ENCODE measurements at places on chromosomes 16 and 17.
A peak's percentile ranks its signal among the peaks of the same experiment; 100 is the strongest.

DNA sequence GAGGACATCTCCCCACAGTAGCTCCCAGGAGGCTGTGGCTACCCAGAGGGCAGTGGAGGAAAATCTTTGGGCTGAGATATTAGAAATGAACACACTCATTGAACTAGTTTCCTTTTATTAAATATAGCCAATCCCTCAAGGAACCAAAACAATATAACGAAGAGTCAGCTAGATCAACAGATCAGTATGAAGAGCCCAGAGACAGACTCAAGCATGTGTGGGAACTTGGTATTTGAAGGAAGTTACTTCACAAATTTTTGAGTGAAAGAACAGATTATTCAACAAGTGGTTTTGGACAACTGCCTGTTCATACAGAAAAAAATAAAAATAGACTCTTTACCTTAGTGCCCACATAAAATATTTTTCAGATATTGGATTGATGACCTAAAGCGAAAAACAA, 183.6 kb upstream of the PMFBP1 start:
- H3K27ac ChIP-seq: no peak overlapping the region
- H3K27me3 ChIP-seq: no peaks in the 10 kb centered on the region
- DNase-seq: no peak
- H3K36me3 ChIP-seq: no peaks in the 10 kb centered on the region
- H3K4me3 ChIP-seq: no peak overlapping the region
- H3K4me1 ChIP-seq: no peaks in the 10 kb centered on the region

- H3K27me3 ChIP-seq: no peaks in the 10 kb centered on the region
- H3K4me1 ChIP-seq: no peaks in the 10 kb centered on the region
- no peak overlapping the region for H3K27ac ChIP-seq
- no peak for DNase-seq
These were observed 301.7 kb downstream of the KIF2B start for GRCh38 chr17:54124456-54124855.

DNA sequence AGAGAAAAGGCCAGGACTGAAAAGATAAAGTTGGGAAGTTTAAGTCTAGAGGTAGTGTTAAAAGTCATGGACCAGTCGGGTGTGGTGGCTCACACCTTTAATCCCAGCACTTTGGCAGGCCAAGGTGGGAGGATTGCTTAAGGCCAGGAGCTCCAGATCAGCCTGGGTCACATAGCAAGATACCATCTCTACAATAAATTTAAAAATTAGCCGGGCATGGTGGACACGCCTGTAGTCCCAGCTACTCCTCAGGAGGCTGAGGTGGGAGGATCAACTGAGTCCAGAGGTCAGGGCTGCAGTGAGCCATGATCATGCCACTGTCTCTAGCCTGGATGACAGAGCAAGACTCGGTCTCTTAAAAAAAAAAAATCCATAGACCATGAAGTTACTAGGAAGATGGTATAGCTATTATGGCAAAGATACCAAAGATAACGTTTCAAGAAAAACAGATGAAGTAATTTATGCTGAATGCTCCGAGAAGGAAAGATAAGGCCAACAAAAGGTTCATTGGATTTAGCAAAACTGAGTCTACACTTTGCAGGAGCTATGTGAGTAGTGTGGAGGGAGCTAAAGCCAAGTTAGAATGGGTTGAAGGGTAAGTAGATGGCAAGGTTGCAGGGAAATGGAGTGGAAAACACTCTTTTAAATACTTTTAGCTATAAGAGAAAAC, 11.7 kb downstream of the TRIM37 start:
- H3K4me3 ChIP-seq: no peak overlapping the region
- H3K27me3 ChIP-seq: no peaks in the 10 kb centered on the region
- no peaks in the 10 kb centered on the region for H3K4me1 ChIP-seq
- H3K27ac ChIP-seq: no peak overlapping the region

DNA sequence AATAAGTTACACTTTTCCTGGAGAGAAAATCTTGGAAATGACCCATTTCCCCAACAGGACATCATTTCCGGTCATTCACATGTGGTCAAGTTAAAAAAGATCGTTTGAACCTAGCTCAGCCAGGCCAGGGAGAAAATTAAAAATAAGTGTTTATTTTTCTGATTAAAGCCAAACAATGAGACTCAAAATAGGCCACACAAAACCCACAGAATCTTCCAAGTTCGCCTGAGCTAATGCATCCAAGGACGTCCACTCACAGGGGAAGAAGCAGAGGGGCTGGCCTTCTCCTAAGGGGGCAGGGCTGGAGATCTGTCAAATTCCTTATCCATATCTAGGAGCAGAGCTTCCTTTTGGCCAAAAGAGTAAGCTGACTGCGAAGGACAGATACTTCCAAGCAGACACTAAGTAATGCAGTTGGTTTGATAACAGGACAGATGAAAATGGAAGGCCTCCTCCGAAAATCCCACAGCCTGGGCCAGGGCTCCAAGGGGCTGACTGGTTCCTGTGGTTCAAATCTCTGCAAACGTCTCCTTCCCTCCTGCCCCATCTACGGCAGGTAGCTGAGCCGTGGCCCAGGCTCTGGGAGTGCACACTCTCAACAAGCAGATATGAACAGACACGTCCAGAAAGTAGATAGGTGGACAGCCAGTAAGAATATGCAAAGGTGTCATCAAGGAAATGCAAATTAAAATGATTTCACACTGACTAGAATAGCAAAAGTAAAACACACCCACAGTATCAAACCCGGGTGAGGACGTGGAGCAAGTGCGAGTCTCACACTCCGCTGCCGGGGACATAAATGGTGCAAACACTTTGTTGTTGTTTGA, 98.5 kb downstream of the MRM3 start:
- H3K4me1 ChIP-seq: no peaks in the 10 kb centered on the region
- no peak overlapping the region for H3K4me3 ChIP-seq

GRCh38 chr17:44827863-44828262, 2.2 kb downstream of the GJC1 start:
- H3K4me1 ChIP-seq: peaks cover 14% of the 10 kb centered on the region

DNA sequence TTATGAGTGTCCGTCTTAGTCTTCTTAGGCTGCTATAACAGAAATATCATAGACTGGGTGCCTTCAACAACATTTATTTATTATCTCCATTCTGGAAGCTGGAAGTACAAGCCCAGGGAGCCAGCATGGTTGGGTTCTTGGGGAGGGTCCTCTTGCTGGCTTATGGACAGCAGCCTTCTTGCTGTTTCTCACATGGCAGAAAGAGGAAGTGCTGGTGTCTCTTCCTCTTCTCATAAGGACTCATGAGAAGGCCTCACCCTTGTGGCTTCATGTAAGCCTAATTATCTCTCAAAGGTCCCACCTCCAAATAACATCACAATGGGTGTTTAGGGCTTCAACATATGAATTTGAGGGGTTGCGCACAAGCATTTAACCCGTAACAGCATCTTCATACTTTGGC, 207.0 kb upstream of the COX10 start:
- H3K4me1 ChIP-seq: no peaks in the 10 kb centered on the region
- no peaks in the 10 kb centered on the region for H3K27me3 ChIP-seq
- no peaks in the 10 kb centered on the region for H3K36me3 ChIP-seq
- H3K4me3 ChIP-seq: no peak overlapping the region
- no peak overlapping the region for H3K27ac ChIP-seq
- DNase-seq: no peak

DNA sequence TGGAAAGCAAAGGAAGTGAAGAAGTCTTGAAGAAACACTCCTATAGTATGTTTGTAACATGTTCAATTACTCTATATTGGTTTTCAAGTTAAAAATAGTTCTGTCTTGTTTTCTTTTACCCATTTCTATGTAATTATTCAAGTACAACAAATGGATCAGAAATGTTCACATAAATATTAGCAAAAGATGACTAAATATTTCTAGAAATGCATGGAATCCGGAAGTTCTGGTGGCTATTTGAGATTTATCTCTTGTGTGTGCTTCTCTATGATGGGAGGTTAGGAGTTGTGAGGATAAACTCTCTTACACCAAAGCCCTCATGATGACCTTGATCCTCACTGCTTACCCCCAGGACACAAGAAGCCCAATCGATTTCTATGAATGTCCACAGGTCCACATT, 237.5 kb downstream of the CDH8 start:
- DNase-seq: no peak
- no peaks in the 10 kb centered on the region for H3K4me1 ChIP-seq
- H3K36me3 ChIP-seq: no peaks in the 10 kb centered on the region
- H3K4me3 ChIP-seq: no peak overlapping the region
- no peak overlapping the region for H3K27ac ChIP-seq

- no peak for DNase-seq
- H3K36me3 ChIP-seq: no peaks in the 10 kb centered on the region
- no peaks in the 10 kb centered on the region for H3K27me3 ChIP-seq
- peaks cover 42% of the 10 kb centered on the region for H3K4me1 ChIP-seq
These were observed 18.2 kb upstream of the IL17C start for GRCh38 chr16:88619859-88620815.

DNA sequence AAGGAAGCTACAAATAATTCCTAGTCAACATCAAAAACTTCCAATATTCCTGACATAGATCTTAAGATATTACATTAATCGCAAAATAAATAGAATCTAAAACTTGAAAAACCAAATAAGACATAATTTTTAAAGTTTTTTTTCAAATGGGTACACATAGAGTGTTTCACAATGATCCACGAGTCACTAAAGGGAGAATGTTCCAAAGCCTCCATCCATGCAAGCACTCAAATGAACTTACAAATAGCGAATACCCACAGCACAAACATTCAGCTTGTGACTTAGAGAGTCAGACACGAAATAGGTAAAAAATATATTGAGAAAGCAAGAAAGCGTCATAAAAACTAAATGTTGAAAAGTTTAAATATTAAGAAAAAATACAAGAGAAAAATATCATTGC, 65.7 kb downstream of the CEP112 start:
- no peaks in the 10 kb centered on the region for H3K36me3 ChIP-seq
- no peaks in the 10 kb centered on the region for H3K4me1 ChIP-seq
- no peak overlapping the region for H3K4me3 ChIP-seq
- no peak for DNase-seq
- H3K27me3 ChIP-seq: no peaks in the 10 kb centered on the region

DNA sequence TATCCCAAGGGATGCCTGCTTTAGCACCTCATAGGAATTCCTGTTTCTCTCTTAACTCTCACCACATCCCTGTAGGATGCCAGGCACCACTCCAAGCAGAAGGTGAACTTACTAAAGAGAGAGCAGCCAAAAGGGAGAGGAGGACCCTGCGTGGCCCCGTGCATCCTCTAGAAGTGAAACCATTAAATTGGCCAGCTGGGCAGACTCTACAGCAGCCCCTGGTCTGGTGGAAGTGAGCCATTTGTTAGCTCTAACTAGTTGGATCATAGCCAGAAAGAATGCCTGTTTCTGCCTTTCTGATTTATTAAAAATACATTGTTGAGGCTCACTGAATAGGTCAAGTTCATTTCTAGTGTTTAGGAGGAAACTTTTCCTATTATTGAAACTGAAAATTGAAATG, 22.3 kb downstream of the TMEM11 start:
- no peaks in the 10 kb centered on the region for H3K27me3 ChIP-seq
- H3K4me1 ChIP-seq: no peaks in the 10 kb centered on the region
- no peak overlapping the region for H3K4me3 ChIP-seq
- no peak overlapping the region for H3K27ac ChIP-seq
- H3K36me3 ChIP-seq: no peaks in the 10 kb centered on the region

GRCh38 chr17:28057731-28058246, 15.3 kb downstream of the NLK start:
- H3K36me3 ChIP-seq: no peaks in the 10 kb centered on the region
- H3K27ac ChIP-seq: no peak overlapping the region
- H3K4me3 ChIP-seq: no peak overlapping the region
- DNase-seq: no peak

DNA sequence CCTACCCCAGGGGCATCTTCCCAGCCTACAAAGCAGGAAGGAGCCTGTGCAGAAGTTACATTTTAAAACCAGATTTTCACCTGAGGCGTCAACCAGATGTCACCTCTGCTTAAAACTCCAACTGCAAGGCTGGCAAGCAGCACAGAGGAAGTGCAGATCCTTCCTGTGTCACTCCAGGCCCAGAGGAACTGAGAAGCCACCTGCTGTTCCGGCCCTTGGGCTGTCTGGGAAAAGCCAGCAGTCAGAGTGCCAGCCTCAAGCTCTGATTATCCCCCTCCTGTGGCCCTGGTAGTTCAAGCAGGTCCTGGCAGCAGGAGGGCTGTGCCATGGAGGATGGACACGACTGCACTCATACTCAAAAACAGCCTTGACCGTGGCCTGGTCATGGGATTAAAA, 10.2 kb downstream of the POLR2C start:
- H3K4me3 ChIP-seq: no peak overlapping the region
- H3K36me3 ChIP-seq: no peaks in the 10 kb centered on the region
- H3K27ac ChIP-seq: no peak overlapping the region
- no peaks in the 10 kb centered on the region for H3K27me3 ChIP-seq
- no peaks in the 10 kb centered on the region for H3K4me1 ChIP-seq
- DNase-seq: no peak

- no peaks in the 10 kb centered on the region for H3K36me3 ChIP-seq
- peak overlapping the region; percentile 75 for H3K4me3 ChIP-seq
- no peaks in the 10 kb centered on the region for H3K4me1 ChIP-seq
- peak overlapping the region; percentile 94 for H3K27ac ChIP-seq
- H3K27me3 ChIP-seq: no peaks in the 10 kb centered on the region
These were observed 159.4 kb upstream of the ZNF267 start for GRCh38 chr16:31713945-31714902.

DNA sequence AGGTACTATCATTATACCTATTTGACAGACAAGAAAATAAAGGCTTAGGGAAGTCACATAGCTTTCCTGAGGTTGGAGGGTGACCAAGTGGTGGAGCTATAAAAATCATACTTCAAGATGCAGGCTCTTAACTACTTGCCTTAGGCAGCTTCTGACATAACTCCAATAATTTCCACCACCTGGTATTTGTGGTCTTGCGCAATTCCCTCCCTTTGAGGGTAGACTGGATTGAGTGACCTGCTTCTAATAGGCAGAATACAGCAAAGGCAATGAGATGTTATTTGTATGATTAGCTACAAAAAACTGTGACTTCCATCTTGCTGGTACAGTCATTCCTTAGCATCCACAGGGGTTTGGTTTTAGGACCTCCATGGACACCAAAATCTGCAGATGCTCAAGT, 385.5 kb downstream of the TMEM114 start:
- H3K4me3 ChIP-seq: no peak overlapping the region
- no peaks in the 10 kb centered on the region for H3K36me3 ChIP-seq
- no peak overlapping the region for H3K27ac ChIP-seq
- no peak for DNase-seq

DNA sequence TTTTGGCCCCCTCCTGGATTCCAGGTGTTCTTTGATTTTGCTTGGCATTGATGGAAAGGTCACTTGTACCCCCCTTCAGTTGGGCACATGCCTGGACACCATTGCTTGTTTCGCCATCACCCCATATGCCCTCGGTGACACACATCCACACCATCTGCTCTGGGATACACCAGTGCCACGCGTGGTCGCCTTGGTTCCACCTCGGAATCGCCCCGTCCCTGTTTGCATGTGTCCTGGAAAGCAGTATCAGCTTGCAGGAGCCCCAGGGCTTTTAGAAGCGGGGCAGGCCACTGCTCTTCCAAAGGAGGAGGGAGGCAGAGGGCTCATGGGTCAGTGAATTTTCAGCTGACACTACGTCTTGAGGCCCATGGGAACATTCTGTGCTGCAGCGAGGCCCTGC, 607.9 kb downstream of the KCNJ18 start:
- no peaks in the 10 kb centered on the region for H3K27me3 ChIP-seq
- no peak overlapping the region for H3K27ac ChIP-seq
- H3K4me3 ChIP-seq: no peak overlapping the region
- DNase-seq: no peak
- no peaks in the 10 kb centered on the region for H3K36me3 ChIP-seq

Data from Peyer's patch (tissue), 4 donors.